ENCODE measurements at places on chromosomes 5 and 9. TPM values are rescaled to one million over a fixed set of nuclear protein-coding genes. Genes with fewer than 3 reads are reported as not detected.

DNA sequence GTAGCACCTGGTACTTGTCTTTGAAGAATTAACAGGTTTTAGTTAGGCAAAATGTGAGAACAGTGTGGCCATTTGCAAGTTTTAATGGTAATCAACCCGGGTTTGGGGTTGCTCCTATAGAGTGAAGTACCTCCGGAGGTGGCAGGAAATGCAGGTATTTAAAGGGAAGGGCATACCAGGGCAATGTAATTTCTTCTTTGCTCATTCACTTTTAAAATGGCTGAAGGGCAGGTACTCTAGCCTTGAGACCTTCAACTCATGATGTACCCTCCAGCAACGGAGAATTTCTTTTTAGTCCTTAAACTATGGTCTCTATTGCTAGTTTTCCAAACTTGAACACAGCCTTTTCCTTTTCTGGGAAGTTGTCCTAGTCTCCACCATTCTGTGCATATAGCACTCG lies 1.3 kb upstream of the HSPA4 start:
- no peak for DNase-seq

DNA sequence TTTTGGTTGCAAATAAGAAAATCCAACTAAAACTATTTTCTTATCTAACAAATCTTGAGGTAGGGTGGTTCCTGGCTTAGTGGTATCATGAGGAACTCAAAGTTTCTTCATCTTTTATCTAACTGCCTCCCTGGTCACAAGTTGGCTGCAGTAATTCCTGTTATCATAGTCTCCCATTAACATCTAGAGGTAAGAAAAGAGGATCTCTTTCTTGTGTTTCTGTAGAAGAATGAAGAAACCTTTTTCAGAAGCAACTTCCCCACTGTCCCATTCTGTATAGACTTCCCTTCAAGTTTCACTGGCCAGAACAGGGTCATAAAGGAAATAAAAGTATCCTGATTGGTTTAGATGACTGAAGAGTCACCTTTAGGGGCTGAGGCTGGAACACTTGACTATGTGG lies 81.8 kb upstream of the ELL2 start:
- DNase-seq = no peak

DNA sequence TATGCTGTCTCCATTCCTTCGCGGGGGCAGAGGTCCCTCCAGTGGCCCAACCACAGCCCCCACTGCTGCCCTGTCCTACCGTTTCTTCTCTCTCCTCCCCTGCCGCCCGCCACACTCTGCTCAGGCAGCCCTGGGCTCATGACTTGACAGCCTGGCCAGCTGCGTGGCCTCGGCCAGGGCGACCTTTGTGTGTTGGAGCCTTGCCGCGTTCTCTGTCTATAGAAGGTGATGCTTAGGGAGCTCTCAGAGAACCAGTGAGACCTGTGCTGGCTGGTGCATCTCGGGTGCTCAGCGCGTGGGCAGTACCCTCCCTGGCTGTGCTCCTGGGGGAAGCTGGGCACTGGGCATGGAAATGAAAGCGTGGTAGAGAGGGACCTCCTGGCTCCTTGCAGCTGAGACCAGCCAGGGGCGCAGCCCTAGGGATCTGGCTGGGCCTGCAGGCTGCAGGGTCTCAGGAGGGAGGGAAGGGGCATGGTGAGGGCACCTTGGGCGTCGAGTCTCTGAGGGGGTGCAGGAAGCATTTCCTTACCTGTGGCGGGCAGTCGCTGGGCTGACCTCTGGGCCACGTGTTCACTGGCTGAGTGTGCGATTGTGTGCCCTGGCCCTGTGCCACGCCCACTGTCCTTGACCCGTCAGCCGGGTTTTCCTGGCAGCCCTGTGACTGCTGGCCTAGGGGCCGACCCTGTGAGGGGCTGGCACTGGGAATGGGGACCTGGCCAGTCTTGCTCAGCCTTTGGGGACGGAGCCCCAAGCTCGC lies 50.3 kb downstream of the RXRA start:
- no peak for DNase-seq

KCTD16 gene
- 0.32 TPM for total RNA-seq

GRCh38 chr5:171647043-171647903 lies 138.3 kb upstream of the SMIM23 start:
- no peak for DNase-seq

TRMO gene
- 9.2 TPM for total RNA-seq

All from mesenteric fat pad (tissue), 1 donor.